ENCODE measurements at places on chromosomes 5 and 9.

GRCh38 chr9:90464978-90465377, 177.6 kb downstream of the DIRAS2 start:
- DNase-seq, result no peak

- DNase-seq, result no peak
Measured at GRCh38 chr9:88049677-88050307, 75.5 kb upstream of the CDK20 start.

- no peak for DNase-seq
Measured at GRCh38 chr5:140927228-140927573, 1.1 kb downstream of the PCDHAC1 start.

DNA sequence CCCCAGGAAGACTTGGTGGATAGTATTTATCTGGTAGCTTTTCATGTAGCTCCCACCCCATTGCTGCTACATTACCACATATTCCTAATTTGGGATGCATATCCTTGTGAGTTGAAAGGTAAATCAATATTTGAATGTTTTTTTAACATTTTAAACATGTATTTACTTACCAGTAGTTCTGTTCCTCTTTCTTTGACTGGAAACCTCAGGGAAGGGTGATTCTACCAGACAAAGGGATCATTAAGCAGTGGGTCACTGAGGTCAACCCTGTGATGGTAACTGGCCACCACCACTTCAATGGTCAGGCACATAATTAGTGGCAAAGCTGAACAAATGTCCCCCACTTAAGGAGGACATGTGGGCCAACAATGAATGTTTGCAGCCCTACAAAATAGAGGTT, 27.2 kb upstream of the KLF9 start:
- DNase-seq, result no peak

DNA sequence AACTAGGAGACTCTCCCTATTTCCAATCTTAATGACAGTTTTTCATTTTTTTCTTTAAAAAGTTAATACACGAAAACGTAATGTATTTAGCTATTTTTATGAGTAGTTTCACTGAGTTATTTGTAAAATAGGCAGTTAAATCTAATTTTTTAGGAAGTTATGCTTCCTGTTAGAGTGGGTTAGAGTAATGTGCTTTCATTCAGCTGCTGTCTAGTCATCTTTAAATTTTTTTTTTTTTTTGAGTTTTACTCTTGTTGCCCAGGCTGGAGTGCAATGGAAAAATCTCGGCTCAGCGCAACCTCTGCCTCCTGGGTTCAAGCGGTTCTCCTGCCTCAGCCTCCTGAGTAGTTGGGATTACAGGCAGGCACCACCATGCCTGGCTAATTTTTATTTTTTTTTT, 34.0 kb downstream of the CDC42SE2 start:
- DNase-seq, result no peak

Measured in stimulated activated CD8-positive, alpha-beta memory T cell treated with anti-CD3 and anti-CD28 coated beads, Interleukin-7, amount 100 ng/mL, for 1 hour (primary cell).